Gastrocnemius medialis (tissue), 4 donors: ENCODE measurements at places on chromosomes 7 and 10. TPM values are rescaled to one million over a fixed set of nuclear protein-coding genes. Genes with fewer than 3 reads are reported as not detected.
A peak's percentile ranks its signal among the peaks of the same experiment; 100 is the strongest.

Gene TMEM196
- not detected for total RNA-seq

Gene TAS2R41
- total RNA-seq, result not detected

Gene LRRC17
- total RNA-seq, result 0.62 TPM

Gene MSS51
- 49.4 TPM for total RNA-seq

Gene GOLGA7B
- 0.29 TPM for total RNA-seq

Gene GNAT3
- total RNA-seq, result not detected

DNA sequence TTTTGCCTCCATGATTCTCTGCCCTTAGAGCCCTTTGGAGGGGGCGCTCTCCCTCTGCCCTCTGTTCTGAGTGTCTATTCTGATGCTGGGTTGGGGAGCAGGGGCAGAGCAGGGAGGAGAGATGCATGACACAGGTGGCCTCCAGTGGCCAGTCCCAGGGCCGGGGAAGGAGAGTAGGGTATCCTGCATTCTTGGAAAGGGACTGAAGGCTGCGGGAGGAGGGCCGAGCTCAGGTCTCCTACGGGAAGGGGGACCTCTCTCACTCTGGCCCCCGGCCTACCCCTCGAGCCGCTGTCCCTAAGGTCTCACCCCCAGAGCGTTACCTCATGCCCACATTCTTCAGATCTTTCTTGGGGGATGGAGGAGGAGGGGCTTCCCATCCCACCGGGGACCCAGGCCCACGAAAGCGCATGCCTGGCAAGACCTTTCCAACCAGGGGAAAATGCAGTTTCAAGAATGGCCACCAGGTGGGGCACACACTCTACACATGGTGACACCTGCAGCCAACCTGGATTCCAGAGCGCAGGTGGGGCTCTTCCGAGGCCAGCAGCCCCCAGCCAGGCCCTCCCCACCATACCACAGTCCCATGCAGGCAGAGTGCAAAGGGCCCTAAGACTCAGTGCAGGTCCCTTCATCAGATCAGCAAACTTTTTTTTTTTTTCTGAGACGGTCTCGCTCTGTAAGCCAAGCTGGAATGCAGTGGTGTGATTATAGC, 86.4 kb downstream of the MYL10 start:
- no peaks in the 10 kb centered on the region for H3K36me3 ChIP-seq
- no peaks in the 10 kb centered on the region for H3K4me1 ChIP-seq
- H3K27me3 ChIP-seq, result no peaks in the 10 kb centered on the region
- no peak overlapping the region for H3K27ac ChIP-seq

DNA sequence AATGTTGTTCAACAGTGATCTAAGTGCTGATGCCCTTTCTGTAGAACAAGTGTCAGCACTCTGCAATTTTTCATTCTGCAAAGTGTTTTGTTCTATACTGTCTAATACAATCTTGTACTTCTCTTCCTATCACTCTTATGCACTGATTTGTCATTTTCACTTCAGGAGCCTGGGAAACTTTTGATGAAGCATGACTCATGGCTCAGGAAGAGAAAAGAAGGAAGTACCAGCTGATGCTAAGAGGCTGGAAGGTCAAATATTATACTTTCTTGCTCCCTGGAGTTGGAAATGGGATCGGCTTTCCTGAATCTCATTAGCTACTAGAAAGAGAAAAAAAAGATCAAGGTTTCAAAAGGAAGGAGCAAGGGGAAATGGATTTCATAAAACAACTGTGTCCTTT, 45.8 kb downstream of the DGKI start:
- H3K27me3 ChIP-seq, result no peaks in the 10 kb centered on the region
- no peaks in the 10 kb centered on the region for H3K36me3 ChIP-seq

DNA sequence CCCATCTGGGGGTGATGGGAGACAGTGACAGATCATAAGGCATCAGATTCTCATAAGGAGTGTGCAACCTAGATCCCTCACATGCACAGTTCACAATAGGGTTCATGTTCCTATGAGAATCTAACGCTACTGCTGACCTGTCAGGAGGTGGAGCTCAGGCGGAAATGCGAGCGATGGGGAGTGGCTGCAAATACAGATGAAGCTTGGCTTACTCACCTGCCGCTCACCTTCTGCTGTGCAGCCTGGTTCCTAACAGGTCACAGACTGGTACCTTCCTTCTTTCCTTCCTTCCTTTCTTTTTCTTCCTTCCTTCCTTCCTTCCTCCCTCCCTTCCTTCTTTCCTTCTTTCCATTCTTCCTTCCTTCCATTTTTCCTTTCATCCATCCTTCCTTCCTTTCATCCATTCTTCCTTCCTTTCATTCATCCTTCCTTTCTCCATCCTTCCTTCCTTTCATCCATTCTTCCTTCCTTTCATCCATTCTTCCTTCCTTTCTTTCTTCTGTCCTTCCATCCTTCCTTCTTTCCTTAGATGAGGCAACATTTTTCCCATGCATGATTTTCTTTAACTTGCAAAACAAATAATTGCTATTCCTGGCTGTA, 370.0 kb upstream of the AUTS2 start:
- H3K27me3 ChIP-seq, result no peaks in the 10 kb centered on the region
- no peaks in the 10 kb centered on the region for H3K4me1 ChIP-seq
- no peak overlapping the region for H3K27ac ChIP-seq
- no peaks in the 10 kb centered on the region for H3K36me3 ChIP-seq
- H3K4me3 ChIP-seq, result no peak overlapping the region

DNA sequence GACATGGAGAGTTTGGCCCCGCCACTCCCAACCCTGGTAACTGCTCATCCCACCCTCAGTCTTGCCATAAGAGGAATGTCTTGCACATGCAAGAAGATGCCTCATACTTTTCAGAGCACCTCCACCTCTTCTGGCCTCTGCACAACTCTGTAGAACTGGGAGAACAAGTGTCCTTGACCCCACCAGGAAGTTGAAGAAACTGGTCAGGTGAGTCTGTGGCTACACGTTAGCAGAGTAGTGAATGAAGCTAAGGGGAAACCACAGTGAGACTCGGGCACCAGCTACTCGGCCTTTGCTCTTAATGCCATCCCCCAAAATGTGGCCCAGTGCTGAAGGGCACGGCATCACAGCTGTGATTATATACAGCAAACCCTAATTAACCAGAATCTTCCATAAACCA, 110.1 kb downstream of the ARID5B start:
- DNase-seq, result no peak
- peaks cover 13% of the 10 kb centered on the region for H3K4me1 ChIP-seq
- no peak overlapping the region for H3K4me3 ChIP-seq
- H3K36me3 ChIP-seq, result no peaks in the 10 kb centered on the region

DNA sequence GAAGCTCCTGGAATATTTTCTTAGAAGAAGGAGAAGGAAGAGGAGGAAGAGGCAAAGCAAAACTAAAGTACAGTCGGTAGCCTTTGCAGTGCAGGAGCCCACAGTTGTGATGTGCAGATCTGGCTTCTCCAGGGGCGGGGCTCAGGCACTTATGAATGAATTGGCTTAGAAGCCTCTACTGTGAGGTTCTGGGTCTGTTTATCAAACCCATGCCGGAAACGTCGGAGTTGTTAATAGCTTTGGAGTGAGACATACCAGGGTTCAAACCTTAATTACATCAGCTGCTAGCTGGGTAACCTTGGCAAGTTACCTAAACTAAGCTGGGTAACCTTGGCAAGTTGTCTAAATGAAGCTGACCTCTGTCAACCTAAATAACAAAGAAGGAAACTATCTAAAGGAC, 89.3 kb upstream of the PITRM1 start:
- H3K4me1 ChIP-seq, result no peaks in the 10 kb centered on the region
- no peak overlapping the region for H3K4me3 ChIP-seq
- no peak for DNase-seq
- H3K36me3 ChIP-seq, result no peaks in the 10 kb centered on the region
- no peaks in the 10 kb centered on the region for H3K27me3 ChIP-seq
- H3K27ac ChIP-seq, result no peak overlapping the region

GRCh38 chr7:113784956-113785355, 133.9 kb downstream of the PPP1R3A start:
- no peak overlapping the region for H3K27ac ChIP-seq
- no peaks in the 10 kb centered on the region for H3K36me3 ChIP-seq
- H3K4me1 ChIP-seq, result no peaks in the 10 kb centered on the region

DNA sequence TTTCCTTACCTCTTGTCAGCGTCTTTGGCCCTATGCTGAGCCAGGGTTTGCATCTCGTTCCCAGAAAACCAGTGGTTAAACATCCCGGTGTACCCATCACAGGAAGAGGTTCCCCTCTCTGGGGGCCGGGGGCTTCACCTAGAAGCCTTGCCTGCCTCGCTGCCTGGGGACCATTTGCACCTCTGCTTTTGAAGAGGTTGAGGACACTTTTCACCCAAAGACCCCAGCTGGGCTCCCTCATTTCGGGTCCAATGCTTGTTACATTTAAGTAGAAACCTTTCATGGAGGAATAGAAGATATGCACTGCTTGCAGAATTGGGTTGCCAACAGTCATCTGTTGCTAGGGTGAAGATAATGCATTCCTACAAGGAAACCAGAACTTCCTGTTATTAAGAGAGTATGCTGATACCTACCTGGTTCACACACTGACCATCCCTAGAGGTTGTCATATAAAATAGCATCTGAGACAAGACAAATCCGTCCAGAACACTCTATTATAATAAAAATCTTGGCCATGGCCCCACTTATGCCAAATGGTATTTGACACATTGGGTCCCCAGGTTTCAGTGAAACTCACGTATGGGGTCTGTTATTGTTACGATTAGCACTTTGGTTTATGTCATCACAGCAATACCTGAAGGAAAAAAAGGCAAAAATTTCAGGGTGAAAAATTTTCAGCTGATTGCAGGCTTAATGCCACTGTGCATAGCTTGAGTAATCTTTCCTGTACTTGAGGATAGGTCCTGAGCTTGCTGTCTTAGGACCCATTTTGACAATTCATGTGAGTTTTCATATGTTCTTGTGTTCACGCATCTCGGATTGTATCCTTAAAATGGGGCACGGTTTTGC, 917 bp downstream of the ZNF365 start:
- H3K4me1 ChIP-seq, result no peaks in the 10 kb centered on the region
- DNase-seq, result no peak
- H3K4me3 ChIP-seq, result peak overlapping the region; percentile 43
- H3K27ac ChIP-seq, result no peak overlapping the region

DNA sequence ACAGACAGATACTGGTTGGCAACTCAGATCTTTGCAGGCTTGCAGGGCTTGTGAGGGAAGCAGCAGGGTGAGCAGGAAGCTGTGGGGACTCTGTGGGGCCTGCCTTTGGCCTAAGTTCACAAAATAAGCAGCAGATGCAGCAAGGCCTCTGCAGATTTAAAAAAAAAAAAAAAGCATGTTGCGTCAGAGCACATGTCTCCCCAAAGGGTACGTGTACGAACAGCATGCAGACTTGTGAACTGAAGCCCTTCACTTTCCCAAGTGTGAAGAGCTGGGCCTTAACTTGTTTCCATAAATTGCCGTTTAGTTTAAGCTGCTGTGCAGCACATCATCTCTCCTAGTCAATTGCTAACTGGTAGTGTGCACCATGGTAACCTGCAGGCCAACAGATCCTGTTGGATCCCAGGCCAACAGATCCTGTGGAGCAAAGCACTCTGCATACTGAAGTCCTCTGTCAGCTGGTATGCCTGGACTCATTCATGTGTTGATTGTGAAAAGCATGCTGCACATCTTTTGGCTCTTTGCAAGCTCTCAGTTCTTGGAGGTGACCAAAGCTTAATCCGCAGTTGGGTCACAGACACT, 10.8 kb upstream of the XPNPEP1 start:
- no peaks in the 10 kb centered on the region for H3K36me3 ChIP-seq
- no peak overlapping the region for H3K27ac ChIP-seq

- DNase-seq, result no peak
- H3K36me3 ChIP-seq, result no peaks in the 10 kb centered on the region
- H3K4me1 ChIP-seq, result no peaks in the 10 kb centered on the region
- no peak overlapping the region for H3K27ac ChIP-seq
Measured at GRCh38 chr10:129730993-129731325, 233.1 kb downstream of the EBF3 start.

- H3K36me3 ChIP-seq, result no peaks in the 10 kb centered on the region
- H3K4me3 ChIP-seq, result peak within 1 kb of the TSS; percentile 83
- peaks cover 33% of the 10 kb centered on the region for H3K4me1 ChIP-seq
- H3K27me3 ChIP-seq, result no peaks in the 10 kb centered on the region
Measured at GRCh38 chr10:23095404-23095965, at the start of gene MSRB2. MSRB2 (plus strand) TSS chr10:23095579; CDS start chr10:23095609, 30 bp downstream.

- no peaks in the 10 kb centered on the region for H3K27me3 ChIP-seq
- H3K4me3 ChIP-seq, result no peak overlapping the region
- peaks cover 5% of the 10 kb centered on the region for H3K4me1 ChIP-seq
- no peaks in the 10 kb centered on the region for H3K36me3 ChIP-seq
- no peak for DNase-seq
- no peak overlapping the region for H3K27ac ChIP-seq
Measured at GRCh38 chr10:70192326-70192968, 22.1 kb upstream of the SAR1A start.

- no peak overlapping the region for H3K27ac ChIP-seq
- no peak for DNase-seq
- no peaks in the 10 kb centered on the region for H3K27me3 ChIP-seq
- H3K36me3 ChIP-seq, result no peaks in the 10 kb centered on the region
- H3K4me3 ChIP-seq, result no peak overlapping the region
Measured at GRCh38 chr10:61464461-61465170, 11.4 kb upstream of the TMEM26 start.

DNA sequence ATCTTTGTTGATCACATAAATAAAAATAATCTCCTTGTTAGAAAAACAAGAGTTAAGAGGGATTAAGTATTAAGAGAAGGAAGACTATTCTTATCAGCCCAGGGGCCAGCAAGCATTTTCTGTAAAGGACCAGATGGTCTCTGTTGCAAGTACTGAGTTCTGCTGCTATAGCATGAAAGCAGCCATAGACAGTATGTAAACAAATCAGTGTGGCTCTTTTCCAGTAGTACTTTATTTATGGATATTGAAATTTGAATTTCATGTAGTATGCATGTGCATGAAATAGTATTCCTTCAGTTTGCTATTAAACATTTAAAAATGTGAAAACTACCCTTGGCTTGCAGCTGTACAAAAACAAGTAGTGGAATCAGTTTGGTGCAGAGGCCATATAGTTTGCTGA, 81.7 kb downstream of the STK31 start:
- H3K27me3 ChIP-seq, result no peaks in the 10 kb centered on the region
- no peak overlapping the region for H3K4me3 ChIP-seq
- no peaks in the 10 kb centered on the region for H3K36me3 ChIP-seq
- DNase-seq, result no peak
- no peaks in the 10 kb centered on the region for H3K4me1 ChIP-seq

DNA sequence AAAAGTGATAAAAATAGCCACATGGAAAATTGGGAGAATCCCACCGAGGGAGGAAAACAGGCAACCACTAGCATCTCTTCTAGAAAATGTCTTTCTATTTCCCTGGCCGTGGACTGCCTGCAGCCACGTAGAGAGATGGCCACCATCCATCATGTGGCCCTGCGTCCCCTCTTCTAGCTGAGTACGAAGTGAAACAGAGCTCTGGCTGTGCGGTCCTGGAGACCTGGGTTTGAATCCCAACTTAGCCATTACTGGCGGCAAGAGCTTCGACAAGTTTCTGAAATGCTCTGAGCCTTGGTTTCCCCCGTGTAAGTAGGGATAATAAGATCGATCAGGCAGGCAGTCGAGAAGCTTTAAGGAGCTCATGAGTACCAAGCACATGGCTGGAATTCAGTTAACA, 32.9 kb downstream of the ZCCHC24 start:
- H3K4me3 ChIP-seq, result no peak overlapping the region
- no peak for DNase-seq
- H3K27me3 ChIP-seq, result no peaks in the 10 kb centered on the region
- H3K36me3 ChIP-seq, result no peaks in the 10 kb centered on the region
- no peak overlapping the region for H3K27ac ChIP-seq

GRCh38 chr7:38274927-38275620, 1.6 kb upstream of the TARP start:
- H3K36me3 ChIP-seq, result no peaks in the 10 kb centered on the region
- no peak overlapping the region for H3K4me3 ChIP-seq
- H3K27ac ChIP-seq, result no peak overlapping the region
- DNase-seq, result no peak

- DNase-seq, result no peak
- no peaks in the 10 kb centered on the region for H3K27me3 ChIP-seq
- peaks cover 39% of the 10 kb centered on the region for H3K36me3 ChIP-seq
- no peak overlapping the region for H3K4me3 ChIP-seq
- peaks cover 16% of the 10 kb centered on the region for H3K4me1 ChIP-seq
Measured at GRCh38 chr7:98881561-98882315, 3.4 kb downstream of the TRRAP start.
